ENCODE measurements at places on chromosomes 12 and 14.
A peak's percentile ranks its signal among the peaks of the same experiment; 100 is the strongest.

DNA sequence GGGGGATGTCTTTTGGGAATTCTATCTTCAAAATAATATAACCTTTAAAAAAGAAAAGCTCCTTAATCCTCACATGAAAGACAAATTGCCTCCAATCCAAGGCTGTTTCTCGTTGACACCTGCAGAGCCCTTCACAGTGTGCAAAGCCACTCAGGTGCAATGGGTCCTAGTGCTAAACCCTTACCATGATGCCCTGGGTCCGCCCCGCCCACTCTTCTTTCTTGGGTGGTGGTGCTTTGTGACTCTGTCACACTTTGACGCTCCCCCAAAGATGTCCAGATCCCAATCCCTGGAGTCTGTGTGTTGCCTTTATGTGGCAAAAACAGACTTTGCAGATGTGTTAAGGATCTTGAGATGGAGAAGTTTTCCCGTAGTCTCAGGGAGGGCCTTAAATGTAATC, 29.7 kb downstream of the CLMN start:
- DNase-seq = no peak

- DNase-seq = no peak
Observed at GRCh38 chr14:70934084-70934483, 26.8 kb downstream of the PCNX1 start.

DNA sequence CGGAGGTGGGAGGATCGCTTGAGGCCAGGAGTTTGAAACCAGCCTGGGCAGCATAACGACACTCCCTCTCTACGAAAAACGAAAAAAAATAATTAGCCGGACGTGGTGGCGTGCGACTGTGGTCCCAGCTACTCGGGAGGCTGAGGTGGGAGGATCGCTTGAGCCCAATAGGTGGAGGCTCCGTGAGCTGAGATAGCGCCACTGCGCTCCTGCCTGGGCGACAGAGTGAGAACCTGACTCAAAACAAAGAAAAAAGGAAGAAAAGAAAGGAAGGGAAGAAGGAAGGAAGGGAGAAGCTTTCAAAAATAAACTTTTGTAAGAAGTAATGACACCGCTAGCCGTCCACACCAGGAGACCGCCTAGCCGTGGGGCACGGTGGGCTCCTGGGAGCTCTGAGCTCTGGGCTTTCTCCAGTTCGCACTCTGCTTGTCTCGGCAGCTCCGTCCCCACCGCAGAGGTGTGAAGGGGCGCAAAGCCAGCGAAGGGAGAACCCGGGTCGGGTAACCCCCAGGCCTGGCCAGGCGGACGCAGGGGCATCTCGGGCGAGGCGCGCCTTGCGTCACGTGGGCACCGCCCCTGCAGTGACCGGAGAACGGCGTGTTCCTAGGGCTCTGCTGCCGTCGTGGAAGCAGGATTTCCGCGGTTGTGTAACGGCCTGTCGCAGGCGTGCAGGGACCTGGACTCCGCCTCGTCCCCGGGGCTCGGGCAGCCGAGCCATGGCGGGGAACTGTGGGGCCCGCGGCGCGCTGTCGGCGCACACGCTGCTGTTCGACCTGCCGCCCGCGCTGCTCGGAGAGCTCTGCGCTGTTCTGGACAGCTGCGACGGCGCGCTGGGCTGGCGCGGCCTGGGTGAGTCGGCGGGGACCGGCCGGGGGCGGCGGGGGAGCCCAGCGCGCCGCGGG, at the start of gene IRAK3:
IRAK3 (plus strand) TSS at position 631 of the 902 bp plus-strand sequence; CDS start at position 717, 86 bp downstream.
- DNase-seq = peak; percentile 45

- no peak for DNase-seq
Observed at GRCh38 chr14:67187826-67188225, 1.4 kb upstream of the GARIN2 start.

DNA sequence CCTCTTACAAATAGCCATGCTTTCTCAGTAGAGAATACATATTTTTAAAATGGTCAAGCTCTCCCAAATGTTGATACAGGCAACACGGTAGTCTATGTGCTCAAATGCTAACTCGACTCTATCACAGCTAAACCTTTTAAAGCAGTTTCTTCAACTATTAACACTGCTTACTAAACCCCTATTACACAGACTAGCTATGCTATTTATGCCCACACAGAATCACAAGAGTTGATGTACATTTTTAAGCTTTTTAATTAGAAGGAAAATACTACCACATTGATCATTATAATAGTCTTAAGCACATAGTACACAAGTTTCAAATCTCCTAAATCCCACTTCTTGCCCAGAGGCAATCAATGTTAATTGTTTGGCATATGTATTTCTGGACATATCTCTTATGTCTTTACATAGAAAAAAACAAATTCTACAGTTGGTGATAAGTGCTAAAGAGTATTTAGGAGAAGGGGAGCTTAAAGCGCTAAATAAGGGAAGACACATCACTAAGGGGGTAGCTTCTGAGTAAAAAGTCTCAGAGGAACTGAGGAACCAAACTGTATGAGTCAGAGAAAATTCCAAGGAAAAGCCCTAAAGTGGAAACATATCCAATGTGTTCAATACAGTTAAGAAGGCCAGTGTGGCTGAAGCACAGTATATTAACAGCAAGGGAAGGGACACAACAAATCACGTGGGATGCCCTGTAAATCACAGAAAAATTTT, 13.7 kb downstream of the HNRNPC start:
- DNase-seq = no peak

GRCh38 chr14:93006567-93007051, 83.7 kb downstream of the CHGA start:
- no peak for DNase-seq

DNA sequence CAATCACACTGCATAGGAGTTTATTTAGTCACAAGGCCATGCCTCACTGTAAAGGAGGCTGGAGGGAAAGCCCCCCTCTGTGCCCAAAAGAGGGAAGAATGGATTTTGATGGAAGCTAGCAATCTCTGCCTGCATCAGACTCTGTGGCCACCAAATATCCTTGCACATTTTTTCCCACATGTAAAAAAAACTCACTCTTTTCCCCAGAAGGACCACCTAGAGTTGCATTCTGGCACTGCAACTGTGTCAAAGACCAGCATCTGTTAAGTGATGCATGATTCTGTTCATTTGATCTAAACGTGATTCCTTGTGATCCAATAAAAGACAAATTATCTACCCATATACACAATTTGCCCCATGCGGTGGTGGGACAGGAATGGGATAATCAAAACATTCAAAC, 8.0 kb downstream of the RHOJ start:
- no peak for DNase-seq

DNA sequence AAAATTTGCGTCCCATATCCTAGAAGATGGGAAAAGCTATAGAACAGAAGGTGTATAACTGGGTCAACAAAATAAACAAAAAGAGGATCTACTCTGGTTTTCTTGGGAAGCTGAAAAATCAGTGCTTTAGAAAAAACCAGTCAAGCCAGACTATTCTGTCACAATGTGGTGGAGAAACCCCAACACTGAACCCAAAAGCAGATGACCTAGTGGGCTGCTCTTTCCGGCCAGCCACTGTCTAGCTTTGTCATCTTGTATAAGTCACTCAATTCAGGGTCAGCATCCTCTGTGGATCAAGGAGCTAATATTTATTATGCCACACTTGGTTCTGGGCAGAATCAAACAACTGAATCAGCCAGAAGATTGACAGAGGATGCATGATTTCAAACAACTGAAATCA, 26.6 kb upstream of the TMCC3 start:
- DNase-seq = no peak

DNA sequence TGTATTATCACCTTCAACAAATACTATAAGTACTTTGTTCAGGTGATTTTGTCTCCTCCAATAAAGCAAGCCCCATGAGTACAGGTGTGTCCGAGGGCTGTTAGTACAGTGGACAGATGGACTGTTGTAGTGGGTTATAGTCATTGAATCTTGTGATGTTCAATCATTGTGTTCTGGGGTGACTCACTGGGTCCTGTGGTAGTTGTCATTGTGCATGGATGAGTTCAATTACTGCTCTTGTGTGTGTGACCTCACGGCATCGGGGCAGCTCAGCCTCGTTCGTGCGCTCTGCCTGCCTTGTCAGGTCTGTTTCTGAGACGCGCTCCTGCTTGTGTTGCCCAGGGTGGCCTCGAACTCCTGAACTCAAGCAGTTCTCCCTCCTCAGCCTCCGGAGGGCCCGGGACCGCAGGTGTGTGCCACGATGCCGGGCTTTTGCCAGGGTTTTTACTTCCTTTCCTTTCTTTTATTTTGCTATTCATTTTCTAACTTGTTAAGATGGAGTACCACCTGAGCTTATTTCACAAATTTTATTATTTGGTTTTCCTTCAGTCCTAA, 72.2 kb downstream of the DDX51 start:
- no peak for DNase-seq

- DNase-seq = no peak
Observed at GRCh38 chr14:105745433-105746123, 219.2 kb downstream of the TMEM121 start.

DNA sequence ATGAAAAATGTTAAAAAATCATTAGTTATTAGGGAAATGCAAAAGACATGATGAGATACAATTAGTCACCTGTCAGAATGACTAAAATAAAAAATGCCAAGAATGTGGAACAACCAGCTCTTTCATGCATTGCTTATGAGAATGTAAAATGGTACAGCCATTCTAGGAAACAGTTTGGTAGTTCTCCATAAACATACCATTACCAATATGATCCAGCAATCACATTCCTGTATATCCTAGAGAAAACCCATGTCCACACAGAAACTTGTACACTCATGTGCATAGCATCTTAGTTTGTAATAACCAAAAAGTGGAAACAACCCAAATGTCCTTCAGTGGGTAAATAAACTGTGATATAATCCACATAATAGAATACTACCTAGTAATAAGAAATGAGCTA, 245.7 kb downstream of the FUT8 start:
- no peak for DNase-seq

DNA sequence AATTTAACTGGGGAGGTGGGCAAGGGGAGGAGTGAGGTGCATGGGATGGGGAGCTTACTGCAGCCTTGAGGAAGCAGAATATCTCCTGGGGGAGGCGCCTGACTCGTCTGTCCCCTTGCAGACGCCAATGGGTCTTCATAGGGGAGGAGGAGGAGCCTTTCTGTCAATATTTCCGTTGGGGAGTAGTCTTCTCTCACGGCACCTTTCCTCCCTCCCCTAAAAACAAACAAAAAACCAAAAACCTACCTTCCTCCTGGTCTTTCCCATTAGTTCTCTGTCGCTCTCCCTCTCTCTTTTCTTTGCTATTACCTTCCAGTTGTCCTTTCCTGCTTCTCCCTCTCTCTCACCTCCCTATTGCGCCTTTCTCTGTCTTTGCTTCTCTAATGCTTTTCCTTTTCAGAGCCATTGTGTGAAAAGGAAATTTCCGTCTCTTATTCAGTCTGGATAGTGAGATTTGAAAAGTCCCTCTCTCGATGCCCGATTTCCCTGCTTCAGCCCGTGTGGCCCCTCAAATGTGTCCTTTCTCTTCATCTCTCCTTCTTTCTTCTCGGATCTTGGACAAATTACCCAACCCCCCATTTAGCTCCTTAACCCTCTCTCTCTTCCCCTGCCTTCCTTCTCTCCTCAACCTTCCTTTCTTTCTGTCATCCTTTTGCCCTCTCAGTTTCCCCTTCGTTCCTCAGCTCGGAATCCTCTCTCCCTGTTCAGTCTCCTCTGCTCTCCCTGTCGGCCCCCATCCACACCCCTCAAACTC, 5.9 kb downstream of the GPR84 start:
- DNase-seq = peak; percentile 55

- DNase-seq = no peak
Observed at GRCh38 chr12:82517027-82517426, 158.7 kb downstream of the METTL25 start.

GRCh38 chr14:50342221-50343078, 30.3 kb downstream of the DMAC2L start:
- peak; percentile 69 for DNase-seq

GRCh38 chr12:70603044-70603443, 34.2 kb downstream of the PTPRB start:
- DNase-seq = no peak

GRCh38 chr14:34051966-34052657, 101.2 kb upstream of the EGLN3 start:
- DNase-seq = peak; percentile 4

- peak; percentile 59 for DNase-seq
Observed at GRCh38 chr14:99270458-99271220, 1.4 kb downstream of the BCL11B start.

- no peak for DNase-seq
Observed at GRCh38 chr14:95232894-95233584, 75.7 kb upstream of the DICER1 start.

DNA sequence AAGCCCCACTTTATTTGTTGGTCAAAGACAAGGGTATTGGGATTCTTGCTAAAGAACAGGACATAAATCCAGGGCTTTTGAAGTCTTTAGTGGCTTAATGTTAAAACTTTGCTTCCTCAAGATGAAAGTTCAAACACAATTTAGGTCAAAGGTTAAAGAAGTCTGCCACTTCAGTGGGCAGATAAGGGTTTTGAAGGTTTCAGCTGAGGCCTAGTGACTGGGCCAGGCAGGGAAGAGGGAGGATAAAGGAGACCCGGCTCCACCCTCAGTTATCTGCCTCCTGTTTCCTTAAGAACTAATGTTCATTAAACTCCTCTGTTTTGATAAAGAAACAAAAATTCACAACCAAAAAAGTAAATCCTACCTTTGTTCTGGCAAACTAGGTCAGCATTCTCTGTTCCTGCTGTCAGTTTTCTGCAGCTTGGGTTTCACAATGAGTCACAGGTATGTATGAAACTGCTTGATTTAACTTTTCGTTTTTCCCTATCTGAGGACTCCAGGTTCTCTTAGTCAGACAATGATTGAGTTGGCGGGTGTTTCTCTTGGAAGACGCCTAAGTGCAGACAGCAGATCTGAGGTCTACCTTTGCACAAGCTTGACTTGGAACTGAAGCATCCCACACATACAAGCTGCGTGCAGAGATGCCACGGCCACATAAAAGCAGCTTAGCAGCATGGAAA, 208.3 kb downstream of the EXOC5 start:
- DNase-seq = peak; percentile 32

- DNase-seq = no peak
Observed at GRCh38 chr12:77384941-77385340, 319.6 kb upstream of the E2F7 start.

DNA sequence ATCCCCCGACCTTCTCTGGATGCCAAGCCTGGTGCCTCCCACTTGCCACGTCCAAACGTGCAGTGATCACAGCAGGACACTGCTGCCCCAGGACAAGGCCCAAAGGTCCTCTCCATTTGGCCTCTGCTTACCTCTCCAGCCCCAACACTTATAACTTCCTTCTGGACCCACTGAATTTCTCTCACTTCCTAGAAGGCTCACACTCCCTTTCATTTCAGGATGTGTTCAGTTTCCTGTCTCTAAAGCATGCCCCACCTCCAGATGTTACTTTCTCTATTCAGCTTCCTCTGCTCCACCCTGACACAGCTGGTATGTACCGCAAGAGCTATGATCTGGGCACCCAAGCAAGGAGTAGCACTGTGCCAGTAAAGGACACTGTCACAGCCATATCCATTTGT, 33.0 kb downstream of the CDKL1 start:
- DNase-seq = peak; percentile 31

GRCh38 chr12:76201758-76202157, 117.3 kb upstream of the NAP1L1 start:
- DNase-seq = no peak

- DNase-seq = no peak
Observed at GRCh38 chr14:72741826-72742117, 152.1 kb downstream of the DPF3 start.

GRCh38 chr14:36935976-36936678, 236.3 kb downstream of the SLC25A21 start:
- no peak for DNase-seq

GRCh38 chr12:96687719-96688118, 198.3 kb downstream of the CFAP54 start:
- no peak for DNase-seq

- DNase-seq = peak; percentile 36
Observed at GRCh38 chr12:104458694-104459367, 2.1 kb downstream of the CHST11 start.

Measured in activated T-cell treated with anti-CD3 and anti-CD28 coated beads, Interleukin-2, amount 50 U/mL, for 72 hours (primary cell).